ENCODE measurements at places on chromosomes 3 and 15. TPM values are rescaled to one million over a fixed set of nuclear protein-coding genes. Genes with fewer than 3 reads are reported as not detected.
A peak's percentile ranks its signal among the peaks of the same experiment; 100 is the strongest.

The CDHR4 gene
- not detected for total RNA-seq

The NMB gene
- 4.1 TPM for total RNA-seq

DNA sequence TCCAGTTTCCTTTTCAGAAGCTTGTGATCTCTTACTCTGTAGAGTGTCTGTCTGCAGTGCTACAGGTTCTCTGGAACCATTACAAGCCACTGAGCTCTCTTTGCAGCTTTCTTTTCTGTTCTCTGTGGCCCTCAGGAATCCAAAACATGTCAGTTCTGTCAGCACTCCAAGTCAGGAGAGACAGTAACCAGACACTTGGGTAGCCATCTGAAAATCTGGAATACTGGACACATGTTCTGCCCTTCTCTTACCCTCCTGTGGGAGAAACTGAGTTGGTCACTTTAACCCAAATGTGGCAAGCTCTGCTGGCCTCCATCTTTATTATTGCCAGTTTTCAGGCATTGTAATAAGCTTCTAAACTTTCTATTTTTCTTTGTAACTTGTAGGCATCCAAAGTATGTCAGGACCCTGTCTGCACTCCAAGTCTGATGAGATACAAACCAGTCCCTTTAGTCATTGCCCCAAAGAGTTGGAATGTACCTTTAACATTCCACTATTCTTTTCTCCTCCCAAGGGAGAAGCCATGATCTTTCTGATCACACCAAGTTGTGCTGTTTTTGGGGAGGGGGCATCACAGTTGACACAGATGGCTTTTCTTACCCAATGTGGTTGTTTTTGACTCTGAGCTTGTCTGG lies 183.7 kb downstream of the DPH6 start:
- no peak overlapping the region for H3K4me3 ChIP-seq
- DNase-seq, result peak; percentile 64
- peak overlapping the region; percentile 97 for H3K27ac ChIP-seq
- peaks cover 11% of the 10 kb centered on the region for H3K4me1 ChIP-seq
- no peaks in the 10 kb centered on the region for H3K27me3 ChIP-seq
- H3K36me3 ChIP-seq, result no peaks in the 10 kb centered on the region

DNA sequence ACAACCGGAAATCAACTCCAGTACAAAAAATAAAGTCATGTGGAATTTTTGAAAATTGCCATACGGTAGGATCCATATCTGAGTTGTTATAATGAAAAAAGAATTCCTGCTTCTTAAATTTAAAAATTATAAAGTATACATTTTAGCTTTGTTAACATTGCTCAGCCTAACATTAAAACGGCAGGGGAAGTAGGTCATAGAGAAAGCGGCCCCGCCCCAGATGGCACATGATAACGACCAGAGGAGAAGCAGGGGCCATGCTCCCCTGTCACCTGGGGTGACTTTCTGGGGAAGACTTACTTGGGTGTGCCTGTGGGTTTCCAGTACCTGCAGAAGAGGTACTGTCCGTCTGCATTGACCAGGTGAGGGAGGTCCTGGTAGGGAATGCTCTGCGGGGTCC lies 921 bp downstream of the MGLL start:
- peaks cover 59% of the 10 kb centered on the region for H3K27me3 ChIP-seq
- no peaks in the 10 kb centered on the region for H3K4me1 ChIP-seq
- no peak for DNase-seq
- no peaks in the 10 kb centered on the region for H3K36me3 ChIP-seq
- no peak overlapping the region for H3K27ac ChIP-seq

GRCh38 chr15:35727627-35728026 lies 181.7 kb upstream of the DPH6 start:
- no peak overlapping the region for H3K4me3 ChIP-seq
- no peak for DNase-seq
- H3K27ac ChIP-seq, result no peak overlapping the region
- H3K36me3 ChIP-seq, result no peaks in the 10 kb centered on the region

GRCh38 chr3:38647217-38647970 lies 2.1 kb downstream of the SCN5A start:
- peaks cover 77% of the 10 kb centered on the region for H3K27me3 ChIP-seq
- peaks cover 17% of the 10 kb centered on the region for H3K4me1 ChIP-seq
- no peak overlapping the region for H3K4me3 ChIP-seq
- H3K36me3 ChIP-seq, result no peaks in the 10 kb centered on the region
- no peak overlapping the region for H3K27ac ChIP-seq
- DNase-seq, result no peak

DNA sequence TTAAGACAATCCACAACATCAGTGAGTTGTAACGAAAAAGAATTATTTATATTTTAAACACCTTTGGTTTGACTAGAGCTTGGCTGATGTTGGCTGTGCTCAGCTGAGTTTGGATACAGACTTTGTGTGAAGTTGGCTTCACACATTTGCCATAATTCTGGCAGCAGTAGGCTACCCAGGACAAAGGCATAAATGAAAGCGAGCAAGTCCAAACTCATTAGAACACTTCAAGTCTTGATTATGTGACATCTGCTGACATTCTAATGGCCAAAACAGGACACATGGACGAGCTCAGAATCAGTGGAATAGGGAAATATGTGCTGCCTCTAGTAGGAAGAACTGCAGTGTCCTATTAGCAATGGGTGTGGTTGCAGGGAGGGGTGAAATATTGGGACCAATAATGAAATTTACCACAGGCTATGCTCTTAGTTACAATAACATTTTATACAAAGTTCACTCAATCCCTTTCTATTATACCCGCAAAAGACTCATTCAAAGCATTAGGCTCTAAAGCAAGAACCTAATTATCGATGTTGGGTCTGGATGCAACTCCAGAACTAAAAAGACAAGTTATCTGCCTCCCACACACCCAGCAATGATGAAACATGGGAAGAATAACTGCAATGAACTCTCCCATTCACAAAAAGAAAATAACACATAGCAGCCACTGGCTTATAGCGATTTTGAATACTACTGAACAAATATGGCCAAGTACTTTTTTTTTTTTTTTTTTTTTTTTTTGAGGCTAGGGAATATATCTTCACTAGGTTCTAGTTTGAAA lies 493.9 kb upstream of the RASGRP1 start:
- no peak for DNase-seq
- H3K27ac ChIP-seq, result peak overlapping the region; percentile 25
- H3K36me3 ChIP-seq, result no peaks in the 10 kb centered on the region
- peaks cover 26% of the 10 kb centered on the region for H3K4me1 ChIP-seq
- H3K27me3 ChIP-seq, result no peaks in the 10 kb centered on the region

DNA sequence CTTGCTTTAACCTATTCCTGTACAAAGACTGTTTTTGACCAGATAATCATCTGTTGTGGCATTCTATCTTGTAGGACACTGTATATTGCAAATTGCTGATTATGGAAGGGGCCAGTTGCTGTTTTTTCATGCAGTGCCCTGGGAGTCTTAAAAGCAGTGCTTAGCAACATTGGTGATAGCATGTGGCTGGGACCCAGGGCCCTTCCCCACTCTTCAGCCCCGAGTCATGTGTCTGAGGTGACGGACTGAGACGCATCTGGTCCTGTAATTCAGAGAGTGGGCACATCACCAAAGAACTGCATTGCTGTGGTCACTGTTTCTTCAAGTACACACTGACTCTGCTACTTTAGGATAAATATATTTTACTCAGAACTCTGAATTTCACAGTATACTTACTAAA lies 63.4 kb downstream of the SNRK start:
- no peak overlapping the region for H3K27ac ChIP-seq
- peaks cover 21% of the 10 kb centered on the region for H3K36me3 ChIP-seq
- H3K27me3 ChIP-seq, result no peaks in the 10 kb centered on the region
- no peak overlapping the region for H3K4me3 ChIP-seq
- no peaks in the 10 kb centered on the region for H3K4me1 ChIP-seq
- DNase-seq, result no peak

- no peaks in the 10 kb centered on the region for H3K27me3 ChIP-seq
- H3K36me3 ChIP-seq, result no peaks in the 10 kb centered on the region
- H3K27ac ChIP-seq, result no peak overlapping the region
- no peaks in the 10 kb centered on the region for H3K4me1 ChIP-seq
- no peak for DNase-seq
Observed at GRCh38 chr15:64263567-64263966, 92.4 kb downstream of the CSNK1G1 start.

DNA sequence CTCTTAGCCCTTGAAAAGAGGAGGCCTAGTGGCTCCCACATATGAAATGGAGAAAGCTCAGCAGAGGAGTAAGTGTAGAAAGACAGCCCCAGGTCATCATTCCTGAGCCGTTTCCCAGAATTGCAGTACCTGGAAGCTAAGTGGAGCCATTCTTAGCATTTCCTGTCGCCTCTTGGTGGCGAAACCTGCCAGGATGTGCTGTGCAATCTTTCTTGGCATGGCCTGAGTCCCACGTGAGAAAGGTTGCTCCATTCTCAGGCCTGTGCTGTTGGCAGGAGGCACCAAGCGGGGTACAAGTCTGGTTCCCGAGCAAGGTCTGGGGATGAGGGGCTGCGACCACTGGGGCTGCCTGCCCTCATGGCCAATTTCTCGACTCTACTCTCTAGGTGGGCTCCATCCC lies 207.2 kb upstream of the TPM1 start:
- no peak overlapping the region for H3K27ac ChIP-seq
- H3K4me1 ChIP-seq, result peaks cover 3% of the 10 kb centered on the region

DNA sequence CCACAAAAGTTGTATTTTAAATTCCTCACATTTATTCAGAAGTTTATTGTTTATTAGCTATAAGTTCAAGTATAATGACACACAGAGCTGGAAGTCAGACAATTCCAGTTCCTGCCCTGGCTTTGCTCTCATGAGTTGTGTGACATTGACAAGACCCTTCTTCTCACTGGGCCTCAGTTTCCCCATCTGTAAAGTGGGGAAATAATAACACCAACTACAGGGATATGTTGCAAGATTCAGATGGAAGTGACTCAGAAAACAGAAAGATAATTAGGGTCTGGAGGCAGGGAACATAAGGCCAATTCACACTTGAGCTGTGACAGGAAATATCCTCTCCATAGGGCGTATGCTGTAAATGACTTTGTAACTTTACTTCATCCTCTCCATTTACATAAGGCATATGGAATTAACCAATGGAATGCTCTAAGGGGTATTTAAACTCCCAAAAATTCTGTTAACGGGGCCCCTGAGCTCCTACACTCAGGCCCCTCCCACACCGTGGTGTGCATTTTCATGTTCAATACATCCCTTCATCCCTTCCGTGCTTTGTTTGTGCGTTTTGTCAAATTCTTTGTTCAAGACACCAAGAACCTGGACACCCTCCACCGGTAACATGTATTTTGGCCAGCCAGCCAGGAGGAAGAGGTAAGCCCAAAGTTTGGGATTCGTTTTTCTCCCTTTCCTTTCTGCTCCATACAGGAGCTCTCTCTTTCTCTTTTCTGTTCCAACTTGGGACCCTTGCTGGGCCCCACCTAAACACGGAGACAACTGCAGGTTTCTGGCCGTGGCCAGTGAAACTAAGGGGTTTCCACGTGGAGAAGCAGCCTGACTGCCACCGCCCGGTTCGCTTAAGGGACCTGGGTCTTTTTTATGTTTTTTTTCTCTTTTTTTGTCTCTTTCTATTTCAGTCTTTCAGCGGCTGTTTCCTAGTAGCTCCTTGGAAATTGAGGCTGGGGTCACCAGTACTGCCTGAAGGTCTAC lies 16.9 kb downstream of the CYP11A1 start:
- H3K36me3 ChIP-seq, result no peaks in the 10 kb centered on the region
- no peak overlapping the region for H3K27ac ChIP-seq
- H3K4me3 ChIP-seq, result no peak overlapping the region
- no peaks in the 10 kb centered on the region for H3K27me3 ChIP-seq
- no peak for DNase-seq

- H3K27me3 ChIP-seq, result no peaks in the 10 kb centered on the region
- no peak overlapping the region for H3K27ac ChIP-seq
- H3K4me1 ChIP-seq, result peaks cover 24% of the 10 kb centered on the region
- H3K4me3 ChIP-seq, result no peak overlapping the region
- no peaks in the 10 kb centered on the region for H3K36me3 ChIP-seq
Observed at GRCh38 chr3:36514171-36514570, 133.9 kb downstream of the STAC start.

DNA sequence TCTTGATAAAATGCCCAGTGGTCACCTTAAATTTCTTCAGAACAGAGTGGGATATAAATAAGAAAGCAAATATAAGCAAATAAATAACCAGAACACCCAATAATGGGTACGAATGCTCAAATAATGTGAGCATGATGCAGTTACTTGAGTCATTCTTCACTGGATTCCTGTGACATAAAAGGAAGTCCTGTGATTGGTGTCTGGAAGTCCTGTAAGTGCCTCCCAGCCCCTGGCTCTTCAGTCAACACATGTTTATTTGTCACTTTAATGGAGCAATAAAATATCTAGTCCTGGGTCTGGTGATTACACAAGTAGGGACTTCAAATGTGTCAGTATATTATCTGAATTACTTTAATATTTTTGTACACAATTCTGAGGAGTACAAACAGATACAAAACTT lies 30.4 kb downstream of the TMEM212 start:
- peaks cover 23% of the 10 kb centered on the region for H3K4me1 ChIP-seq
- H3K4me3 ChIP-seq, result no peak overlapping the region
- peak; percentile 30 for DNase-seq
- no peaks in the 10 kb centered on the region for H3K27me3 ChIP-seq
- H3K36me3 ChIP-seq, result no peaks in the 10 kb centered on the region

GRCh38 chr15:31296219-31296645 lies 30.4 kb upstream of the KLF13 start:
- H3K4me3 ChIP-seq, result no peak overlapping the region
- H3K4me1 ChIP-seq, result no peaks in the 10 kb centered on the region
- no peak overlapping the region for H3K27ac ChIP-seq

Measured in cardiac muscle cell (in vitro differentiated cells and primary cell).